SK-N-MC (cell line): ENCODE measurements at places on chromosomes 12 and 14.

DNA sequence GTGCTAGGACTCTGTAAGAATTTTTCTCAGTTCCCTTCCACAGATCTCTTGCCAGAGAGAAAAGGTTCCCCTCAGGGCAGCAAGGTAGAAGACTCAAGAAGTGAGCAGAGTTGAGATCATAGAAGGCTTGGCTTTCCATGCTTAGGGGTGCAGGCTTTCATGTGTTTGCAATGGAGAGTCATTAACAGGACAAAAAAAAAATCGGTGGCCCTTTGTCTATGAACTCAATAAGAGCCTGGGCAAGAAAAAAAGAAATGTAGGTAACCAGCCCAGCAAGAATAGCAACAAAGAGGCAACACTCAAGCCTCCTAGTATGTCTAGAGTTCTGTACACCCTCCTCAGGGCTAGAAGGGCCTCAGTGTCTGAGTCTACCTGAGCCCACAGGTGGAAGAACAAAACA lies 23.4 kb upstream of the LRP6 start:
- DNase-seq: no peak

- no peak for DNase-seq
These were observed 311.8 kb downstream of the RPAP3 start for GRCh38 chr12:47394070-47394469.

- no peak for DNase-seq
These were observed 196.5 kb downstream of the NUAK1 start for GRCh38 chr12:105942281-105942680.

DNA sequence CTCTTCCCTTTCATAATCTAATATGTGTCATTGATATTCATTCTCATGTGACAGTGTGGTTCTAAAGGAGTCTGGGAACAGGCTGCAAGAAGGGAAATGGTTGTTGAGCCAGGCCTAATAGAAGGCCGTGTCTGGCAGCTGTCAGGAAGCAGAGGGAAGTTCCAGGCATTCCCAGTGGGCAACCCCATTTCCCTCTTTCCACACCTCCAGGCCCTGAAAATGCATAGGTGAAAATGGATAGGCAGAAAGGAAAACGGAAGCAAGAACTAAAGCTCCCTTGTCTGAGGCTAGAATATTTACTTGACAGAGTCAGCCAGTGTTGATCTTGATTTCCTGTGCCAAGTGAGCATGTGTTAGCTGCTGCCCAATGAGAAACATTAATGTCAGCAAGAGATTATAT lies 97.7 kb downstream of the PPM1A start:
- no peak for DNase-seq

GRCh38 chr12:74129702-74130101 lies 407.9 kb upstream of the ATXN7L3B start:
- DNase-seq: no peak

DNA sequence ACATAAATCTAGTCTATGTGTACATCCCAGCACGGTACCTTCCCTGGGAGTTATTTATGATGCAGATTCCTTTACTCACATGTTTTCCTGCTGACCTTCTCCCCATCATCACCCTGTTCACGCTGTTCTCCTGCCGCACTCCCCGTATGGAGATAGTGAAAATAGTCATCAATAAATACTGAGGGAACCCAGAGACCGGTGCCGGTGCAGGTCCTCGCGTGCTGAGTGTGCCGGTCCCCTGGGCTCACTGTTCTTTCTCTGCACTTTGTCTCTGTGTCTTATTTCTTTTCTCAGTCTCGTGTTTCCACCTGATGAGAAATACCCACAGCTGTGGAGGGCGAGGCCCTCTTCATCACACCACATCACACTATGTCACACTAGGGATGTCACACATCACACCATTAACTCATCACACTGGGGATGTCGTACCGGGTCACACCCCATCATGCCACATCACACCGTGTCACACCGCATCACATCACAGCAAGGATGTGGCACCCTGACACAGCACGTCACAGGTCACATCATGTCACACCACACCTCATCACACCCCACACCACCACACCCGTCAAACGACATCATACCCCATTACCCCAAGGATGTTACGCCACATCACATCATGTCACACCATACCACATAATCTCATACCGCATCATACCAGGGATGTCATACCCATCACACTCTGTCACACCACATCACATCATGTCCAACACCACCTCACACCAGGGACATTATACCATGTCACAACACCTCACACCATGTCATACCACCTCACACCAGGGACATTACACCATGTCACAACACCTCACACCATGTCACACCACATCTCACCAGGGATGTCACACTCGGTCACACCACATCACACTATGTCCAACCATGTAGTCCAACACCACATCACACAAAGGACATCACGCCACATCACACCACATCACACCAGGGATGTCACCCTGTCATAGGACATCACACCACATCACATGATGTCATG lies 207.0 kb downstream of the TMEM121 start:
- DNase-seq: no peak

- no peak for DNase-seq
These were observed 34.2 kb upstream of the NINJ2 start for GRCh38 chr12:697481-697880.

DNA sequence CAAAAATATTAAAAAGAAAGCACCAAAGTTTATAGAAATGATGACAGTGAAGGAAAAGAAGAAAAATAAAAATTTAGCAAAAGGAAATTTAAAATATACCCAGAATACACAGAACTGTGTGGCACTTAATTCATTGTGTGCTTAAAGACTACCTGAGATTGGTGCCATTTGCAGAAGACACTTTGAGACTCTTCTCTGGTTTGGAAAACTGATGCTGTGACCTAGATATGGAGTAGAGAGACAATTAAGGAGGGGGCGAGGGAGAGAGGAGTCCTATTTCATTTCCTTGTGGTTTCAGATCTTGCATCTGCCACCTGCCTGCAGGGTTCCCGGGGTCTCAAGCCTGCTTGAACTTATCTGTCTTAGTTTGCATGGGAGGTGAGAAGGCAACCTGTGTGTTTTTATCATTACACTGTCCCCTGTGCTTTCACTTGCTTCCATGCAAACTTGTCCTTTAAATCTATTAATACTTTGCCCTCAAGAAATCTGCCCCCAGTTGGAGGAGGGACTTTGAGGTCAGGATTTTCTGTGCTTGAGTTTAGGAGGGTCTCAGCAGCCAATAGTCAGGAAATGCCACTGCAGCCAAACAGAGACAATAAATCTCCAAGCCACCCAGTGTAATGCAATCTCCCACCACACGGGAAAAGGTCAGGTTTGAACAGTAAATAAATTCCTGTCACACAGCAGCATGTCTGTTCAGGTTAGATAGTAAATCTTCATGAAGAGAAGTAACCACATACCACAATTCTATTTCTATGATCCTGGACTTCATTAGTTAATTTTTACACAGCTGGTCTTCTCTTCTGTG lies 119.4 kb downstream of the CAND1 start:
- DNase-seq: no peak
